ENCODE measurements at places on chromosomes 5 and 9.
A peak's percentile ranks its signal among the peaks of the same experiment; 100 is the strongest.

DNA sequence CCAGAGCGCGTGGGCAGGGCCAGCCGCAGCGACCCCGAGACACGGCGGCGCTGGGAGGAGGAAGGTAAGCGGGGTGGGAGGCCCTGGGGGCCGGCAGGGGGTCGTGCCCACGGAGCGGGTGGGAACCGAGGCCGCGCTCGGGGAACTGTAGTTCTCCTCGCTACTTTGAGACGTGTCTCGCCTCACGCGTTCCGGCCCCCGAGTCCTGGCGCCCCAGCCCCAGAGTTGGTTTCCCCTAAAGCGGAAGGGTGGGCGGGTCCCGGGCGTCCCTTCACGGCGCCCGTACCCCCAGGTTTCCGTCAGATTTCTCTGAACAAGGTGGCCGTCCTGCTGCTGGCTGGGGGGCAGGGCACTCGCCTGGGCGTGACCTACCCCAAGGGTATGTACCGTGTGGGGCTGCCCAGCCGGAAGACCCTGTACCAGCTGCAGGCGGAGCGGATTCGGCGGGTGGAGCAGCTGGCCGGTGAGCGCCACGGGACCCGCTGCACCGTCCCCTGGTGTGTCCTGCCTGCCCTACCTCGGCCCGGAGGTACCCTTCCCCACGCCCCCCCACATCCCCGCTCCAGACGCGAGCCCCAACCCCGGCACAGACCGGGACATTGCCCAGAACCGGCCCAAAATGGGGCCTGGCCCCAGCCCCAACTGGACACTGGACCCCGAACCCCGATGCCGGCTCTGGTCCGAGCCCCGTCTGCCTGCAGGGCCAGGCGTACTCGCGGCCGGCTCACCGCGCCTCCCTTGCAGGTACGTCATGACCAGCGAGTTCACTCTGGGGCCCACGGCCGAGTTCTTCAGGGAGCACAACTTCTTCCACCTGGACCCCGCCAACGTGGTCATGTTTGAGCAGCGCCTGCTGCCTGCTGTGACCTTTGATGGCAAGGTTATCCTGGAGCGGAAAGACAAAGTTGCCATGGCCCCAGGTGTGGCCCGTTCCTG, 709 bp downstream of the UAP1L1 start:
- DNase-seq: no peak

DNA sequence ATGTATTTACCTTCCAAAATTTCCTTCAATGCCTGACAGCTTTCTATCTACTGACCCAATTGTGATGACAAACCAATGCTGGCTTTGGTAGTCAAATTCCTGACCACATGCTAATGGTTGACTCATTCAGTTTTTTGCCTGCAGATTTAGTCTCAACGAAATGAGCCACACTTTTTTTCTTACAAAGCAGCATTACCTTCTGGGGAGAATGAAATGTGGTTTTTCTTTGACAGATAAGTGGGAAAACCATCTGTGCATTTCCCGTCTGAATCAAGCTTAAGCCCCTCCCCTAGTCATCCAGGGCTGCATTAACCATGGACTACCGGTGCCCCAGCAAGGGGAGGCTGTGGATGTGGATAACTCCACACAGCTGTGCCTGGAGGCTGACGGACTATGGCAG, 99.6 kb upstream of the TAF11L2 start:
- DNase-seq: peak; percentile 43

DNA sequence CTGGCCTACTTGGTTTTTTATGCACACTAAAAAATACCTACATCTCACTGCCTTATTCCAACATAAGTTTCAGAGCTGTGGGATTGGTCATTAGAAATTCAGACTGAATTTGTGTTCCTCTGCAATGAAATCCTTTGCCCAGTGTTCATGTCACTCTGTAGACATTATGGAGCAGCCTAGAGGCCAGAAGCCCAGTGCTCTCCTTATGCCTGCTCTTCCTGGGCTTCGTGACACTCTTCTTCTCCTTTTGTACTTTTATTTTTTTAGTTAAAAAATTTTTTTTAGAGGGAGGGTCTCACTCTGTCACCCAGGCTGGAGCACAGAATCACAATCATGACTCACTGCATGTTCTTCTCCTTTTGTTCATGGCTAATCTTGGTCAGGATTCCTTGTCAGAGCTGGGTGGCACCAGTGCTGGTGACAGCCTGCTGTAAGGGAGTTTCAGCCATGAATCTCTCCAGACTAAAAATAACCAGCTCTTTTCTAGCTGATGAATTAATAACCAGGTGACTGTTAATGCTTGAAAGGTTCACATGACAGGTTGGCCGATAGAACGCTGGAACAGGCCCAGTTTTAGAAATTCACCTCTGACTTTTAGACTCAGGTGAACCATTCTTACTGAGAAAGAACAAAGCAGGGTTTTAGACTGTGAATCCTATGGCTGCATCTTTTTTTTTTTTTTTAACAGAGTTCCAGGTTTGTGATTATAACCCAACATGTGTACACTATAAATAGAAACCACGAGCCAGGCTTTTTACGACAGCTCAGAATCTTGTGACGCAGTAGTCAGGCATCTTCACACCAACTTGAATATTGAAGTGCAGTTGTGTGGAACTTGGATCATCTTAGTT, 34.1 kb upstream of the C5orf47 start:
- DNase-seq: no peak

- no peak for DNase-seq
Observed at GRCh38 chr5:78300464-78301045, 6.1 kb upstream of the AP3B1 start.

GRCh38 chr5:78799266-78800017, 150.9 kb upstream of the LHFPL2 start:
- no peak for DNase-seq

DNA sequence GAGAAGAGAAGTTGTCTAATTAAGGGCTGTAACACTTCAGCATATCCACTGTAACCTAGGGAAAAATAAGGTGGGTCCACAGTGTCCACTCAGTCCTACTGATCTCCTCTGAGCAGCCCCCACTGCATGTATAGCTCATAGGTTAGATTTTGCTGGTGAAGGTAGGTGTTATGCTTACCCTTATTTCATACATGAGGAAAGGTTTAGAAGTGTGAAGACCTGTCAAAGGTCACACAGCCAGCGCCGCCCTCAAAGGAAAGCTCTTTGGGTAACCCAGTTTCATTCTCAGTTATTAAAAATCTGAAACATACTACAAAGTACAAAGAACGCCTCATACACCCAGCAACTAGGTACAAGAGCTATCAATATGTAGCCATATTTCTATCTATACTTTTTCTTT, 87.2 kb downstream of the TLE4 start:
- DNase-seq: no peak

Data from KBM-7 (cell line).